ENCODE measurements at places on chromosomes 16 and 17. TPM values are rescaled to one million over a fixed set of nuclear protein-coding genes. Genes with fewer than 3 reads are reported as not detected.

DNA sequence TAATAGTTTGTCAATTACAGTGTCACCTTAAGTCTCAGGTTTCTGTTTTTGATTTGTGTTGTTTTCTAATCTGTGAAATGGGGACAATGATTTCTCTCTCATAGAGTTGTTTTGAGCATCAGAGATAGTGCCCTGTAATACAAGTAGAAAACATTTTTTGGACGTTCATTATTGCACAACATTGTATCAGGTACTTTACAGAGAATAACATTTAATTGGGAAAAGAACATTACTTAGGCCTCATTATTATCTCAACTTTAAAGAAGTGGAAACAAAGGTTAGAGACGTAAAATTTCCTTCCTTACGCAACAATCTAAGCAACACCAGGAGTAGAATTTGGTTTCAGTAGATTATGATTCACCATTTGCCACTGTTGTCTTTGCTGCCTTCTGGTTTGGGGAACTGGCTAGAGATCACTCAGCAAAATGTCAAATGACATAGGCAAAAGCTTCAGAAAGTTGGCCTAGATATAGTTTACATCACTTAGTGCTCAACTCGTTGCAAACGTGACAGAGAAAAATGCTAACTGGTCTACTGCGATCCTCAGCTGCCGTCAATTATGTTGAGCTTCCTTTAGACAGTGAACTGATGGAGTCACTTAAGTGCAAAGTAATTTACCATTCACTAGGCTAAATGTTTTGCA, 1026.8 kb downstream of the CDH11 start:
- H3K27ac ChIP-seq, result no peak overlapping the region
- no peak for DNase-seq
- H3K4me3 ChIP-seq, result no peak overlapping the region
- no peaks in the 10 kb centered on the region for H3K4me1 ChIP-seq
- no peaks in the 10 kb centered on the region for H3K27me3 ChIP-seq

DNA sequence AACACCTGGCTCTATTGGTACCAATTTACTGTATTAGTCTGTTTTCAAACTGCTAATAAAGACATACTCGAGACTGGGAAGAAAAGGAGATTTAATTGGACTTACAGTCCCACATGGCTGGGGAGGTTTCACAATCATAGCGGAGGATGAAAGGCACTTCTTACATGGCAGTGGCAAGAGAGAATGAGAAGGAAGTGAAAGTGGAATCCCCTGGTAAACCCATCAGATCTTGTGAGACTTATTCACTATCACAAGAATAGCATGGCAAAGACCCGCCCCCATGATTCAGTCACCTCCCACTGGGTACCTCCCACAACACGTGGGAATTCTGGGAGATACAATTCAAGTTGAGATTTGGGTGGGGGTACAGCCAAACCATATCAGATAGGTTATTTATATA, 22.6 kb upstream of the GOSR1 start:
- no peak overlapping the region for H3K27ac ChIP-seq
- DNase-seq, result no peak

DNA sequence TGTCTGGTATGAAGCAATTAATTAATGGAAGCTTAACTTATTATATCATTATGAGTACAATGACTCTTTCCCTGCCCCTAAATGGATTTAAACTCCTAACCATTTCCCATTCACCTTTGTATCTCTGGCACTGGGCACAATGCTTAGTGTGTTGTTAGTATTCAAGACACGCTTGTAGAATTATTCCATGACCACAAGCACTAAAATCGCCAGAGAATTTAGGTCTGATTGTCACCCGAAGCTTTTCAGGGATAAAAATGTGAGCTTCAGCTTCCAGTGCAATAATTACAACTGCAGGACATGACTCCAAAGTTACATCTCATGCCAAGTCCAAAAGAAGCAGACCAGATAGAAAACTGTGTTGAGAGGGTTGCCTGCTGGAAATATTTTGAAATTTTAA, 101.6 kb downstream of the CDH8 start:
- H3K27ac ChIP-seq, result no peak overlapping the region
- no peak for DNase-seq
- H3K36me3 ChIP-seq, result no peaks in the 10 kb centered on the region
- H3K4me1 ChIP-seq, result no peaks in the 10 kb centered on the region
- no peak overlapping the region for H3K4me3 ChIP-seq
- no peaks in the 10 kb centered on the region for H3K27me3 ChIP-seq

SLC5A10 gene
- total RNA-seq, result not detected

DNA sequence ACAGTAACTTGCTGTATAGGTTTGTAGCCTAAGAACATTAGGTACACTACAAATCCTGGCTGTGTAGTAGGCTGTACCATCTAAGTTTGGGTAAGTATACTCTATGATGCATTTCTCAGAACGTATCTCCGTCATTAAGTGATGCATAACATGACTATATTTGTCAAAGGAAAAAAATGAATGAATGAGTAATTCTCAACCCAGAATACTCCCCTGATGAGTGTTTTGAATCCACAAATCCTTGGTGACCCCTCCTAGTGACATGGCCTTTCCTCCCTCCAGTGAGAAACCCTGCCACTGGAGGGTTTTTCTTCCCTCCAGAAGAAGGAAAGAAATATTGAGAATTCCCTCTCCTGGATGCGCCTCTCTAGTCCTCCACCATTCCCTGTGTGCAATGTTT, 24.0 kb upstream of the SALL1 start:
- no peak overlapping the region for H3K4me3 ChIP-seq
- H3K4me1 ChIP-seq, result no peaks in the 10 kb centered on the region
- no peak for DNase-seq
- H3K36me3 ChIP-seq, result no peaks in the 10 kb centered on the region
- no peak overlapping the region for H3K27ac ChIP-seq
- no peaks in the 10 kb centered on the region for H3K27me3 ChIP-seq

GRCh38 chr17:57391076-57391825, 134.9 kb downstream of the MSI2 start:
- no peaks in the 10 kb centered on the region for H3K36me3 ChIP-seq
- H3K4me3 ChIP-seq, result no peak overlapping the region
- no peak overlapping the region for H3K27ac ChIP-seq
- H3K27me3 ChIP-seq, result no peaks in the 10 kb centered on the region
- H3K4me1 ChIP-seq, result no peaks in the 10 kb centered on the region
- DNase-seq, result no peak

DNA sequence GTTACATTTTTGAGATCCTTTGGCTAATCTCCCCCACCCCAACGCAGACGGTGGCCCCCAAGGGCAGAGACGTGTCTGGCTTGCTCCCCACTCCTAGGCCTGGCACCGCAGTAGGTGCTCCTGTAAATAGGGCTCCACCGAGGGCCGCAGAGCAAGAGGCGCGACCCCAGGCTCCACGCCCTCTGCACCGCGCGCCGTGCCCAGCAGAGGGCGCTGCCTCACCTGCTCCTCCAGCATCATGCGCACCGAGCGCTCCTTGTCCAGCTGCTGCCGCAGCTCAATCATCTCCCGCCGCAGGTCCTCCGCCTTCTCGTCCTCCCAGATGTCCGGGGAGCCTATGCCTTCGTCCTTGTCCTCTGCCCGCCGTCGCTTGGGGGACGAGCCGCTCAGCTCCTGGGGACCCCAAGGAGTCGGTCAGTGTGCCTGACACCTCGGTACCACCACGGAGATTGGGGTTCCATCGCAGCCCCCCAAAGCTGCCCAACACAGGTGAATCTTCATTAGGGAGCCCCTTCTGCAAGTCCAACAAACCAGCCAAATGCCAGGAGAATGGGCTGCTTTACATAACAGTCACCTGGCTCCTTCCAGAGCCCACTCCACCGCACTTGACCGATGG, 11.2 kb downstream of the TFAP4 start:
- no peak for DNase-seq
- no peaks in the 10 kb centered on the region for H3K27me3 ChIP-seq
- H3K4me3 ChIP-seq, result no peak overlapping the region
- H3K4me1 ChIP-seq, result peaks cover 14% of the 10 kb centered on the region
- no peak overlapping the region for H3K27ac ChIP-seq

- H3K4me1 ChIP-seq, result peaks cover 17% of the 10 kb centered on the region
- H3K4me3 ChIP-seq, result no peak overlapping the region
- peak; percentile 86 for DNase-seq
Observed at GRCh38 chr16:2985462-2985861, 5.2 kb upstream of the PKMYT1 start.

LRRC36 gene
- total RNA-seq, result 1.8 TPM

DNA sequence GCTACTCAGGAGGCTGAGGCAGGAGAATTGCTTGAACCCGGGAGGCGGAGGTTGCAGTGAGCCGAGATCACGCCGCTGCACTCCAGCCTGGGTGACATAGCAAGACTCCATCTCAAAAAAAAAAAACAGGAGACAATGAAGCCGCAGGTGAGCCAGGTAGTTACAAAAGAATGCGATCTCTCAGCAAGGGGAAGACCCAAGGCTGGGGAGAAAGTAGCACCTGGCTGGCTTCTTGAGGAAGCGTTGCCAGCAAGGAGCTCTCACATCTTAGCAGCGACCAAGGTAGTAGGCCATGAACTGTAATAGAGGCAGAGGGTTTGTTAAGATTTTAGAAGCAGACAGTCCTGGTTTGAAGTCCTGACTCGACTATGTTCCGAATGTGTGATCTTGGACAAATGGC, 175.0 kb downstream of the AIPL1 start:
- no peak overlapping the region for H3K27ac ChIP-seq
- no peaks in the 10 kb centered on the region for H3K36me3 ChIP-seq
- no peaks in the 10 kb centered on the region for H3K27me3 ChIP-seq
- H3K4me1 ChIP-seq, result no peaks in the 10 kb centered on the region

DNA sequence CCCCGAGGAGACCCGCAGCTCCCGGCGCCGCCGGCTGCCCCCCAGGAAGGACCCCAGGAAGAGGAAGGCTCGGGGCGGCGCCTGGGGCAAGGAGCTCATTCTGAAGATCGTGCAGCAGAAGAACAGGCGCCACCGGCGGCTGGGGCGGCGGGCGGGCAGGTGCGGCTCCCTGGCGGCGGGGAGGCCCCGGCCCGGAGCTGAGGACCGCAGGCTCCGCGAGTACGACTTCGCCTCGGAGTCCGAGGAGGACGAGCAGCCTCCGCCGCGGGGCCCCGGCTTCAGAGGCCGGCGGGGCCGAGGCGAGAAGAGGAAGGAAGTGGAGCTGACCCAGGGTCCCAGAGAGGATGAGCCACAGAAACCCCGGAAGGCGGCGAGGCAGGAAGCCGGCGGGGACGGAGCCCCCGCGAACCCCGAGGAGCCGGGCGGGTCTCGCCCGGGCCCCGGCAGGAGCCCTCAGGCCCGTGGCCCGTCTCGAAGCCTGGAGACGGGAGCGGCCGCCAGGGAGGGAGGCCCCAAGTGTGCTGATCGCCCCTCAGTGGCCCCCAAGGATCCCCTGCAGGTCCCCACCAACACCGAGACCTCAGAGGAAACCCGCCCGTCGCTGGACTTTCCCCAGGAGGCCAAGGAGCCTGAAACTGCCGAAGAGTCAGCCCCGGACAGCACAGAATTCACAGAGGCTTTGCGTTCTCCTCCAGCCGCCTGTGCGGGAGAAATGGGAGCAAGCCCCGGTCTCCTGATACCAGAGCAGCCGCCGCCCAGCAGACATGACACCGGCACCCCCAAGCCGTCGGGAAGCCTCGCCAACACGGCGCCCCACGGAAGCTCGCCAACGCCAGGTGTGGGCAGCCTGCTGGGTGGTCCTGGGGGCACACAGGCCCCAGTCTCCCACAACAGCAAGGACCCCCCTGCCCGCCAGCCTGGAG, 22.3 kb upstream of the ZFPM1 start:
- no peak overlapping the region for H3K27ac ChIP-seq
- H3K4me1 ChIP-seq, result no peaks in the 10 kb centered on the region
- peak overlapping the region; percentile 7 for H3K4me3 ChIP-seq
- H3K36me3 ChIP-seq, result no peaks in the 10 kb centered on the region

DNA sequence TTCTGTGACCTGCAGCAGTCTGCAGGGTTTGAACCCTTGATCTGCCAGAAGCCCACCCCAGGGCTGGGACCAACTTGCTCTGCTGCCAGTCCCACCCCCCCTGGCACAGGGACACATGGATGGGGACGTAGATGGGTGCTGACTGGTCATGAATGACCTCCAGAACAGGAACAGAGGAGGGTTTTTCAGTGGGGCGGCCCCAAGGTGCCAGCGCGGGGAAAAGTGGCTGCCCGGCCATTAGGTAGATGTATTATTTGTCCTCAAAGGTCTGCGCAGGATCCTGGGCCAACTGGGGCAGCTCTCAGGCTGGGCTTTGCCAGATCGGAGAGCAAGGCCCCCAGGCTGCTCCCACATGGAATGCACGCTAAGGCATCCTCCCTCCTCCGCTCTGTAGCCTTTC, 265.2 kb upstream of the TNRC6C start:
- DNase-seq, result no peak
- H3K36me3 ChIP-seq, result no peaks in the 10 kb centered on the region
- no peak overlapping the region for H3K4me3 ChIP-seq
- H3K27me3 ChIP-seq, result no peaks in the 10 kb centered on the region
- no peaks in the 10 kb centered on the region for H3K4me1 ChIP-seq

CARD14 gene
- 0.06 TPM for total RNA-seq

CNTNAP1 gene
- total RNA-seq, result 5.4 TPM

TBC1D3E gene
- total RNA-seq, result not detected

DNA sequence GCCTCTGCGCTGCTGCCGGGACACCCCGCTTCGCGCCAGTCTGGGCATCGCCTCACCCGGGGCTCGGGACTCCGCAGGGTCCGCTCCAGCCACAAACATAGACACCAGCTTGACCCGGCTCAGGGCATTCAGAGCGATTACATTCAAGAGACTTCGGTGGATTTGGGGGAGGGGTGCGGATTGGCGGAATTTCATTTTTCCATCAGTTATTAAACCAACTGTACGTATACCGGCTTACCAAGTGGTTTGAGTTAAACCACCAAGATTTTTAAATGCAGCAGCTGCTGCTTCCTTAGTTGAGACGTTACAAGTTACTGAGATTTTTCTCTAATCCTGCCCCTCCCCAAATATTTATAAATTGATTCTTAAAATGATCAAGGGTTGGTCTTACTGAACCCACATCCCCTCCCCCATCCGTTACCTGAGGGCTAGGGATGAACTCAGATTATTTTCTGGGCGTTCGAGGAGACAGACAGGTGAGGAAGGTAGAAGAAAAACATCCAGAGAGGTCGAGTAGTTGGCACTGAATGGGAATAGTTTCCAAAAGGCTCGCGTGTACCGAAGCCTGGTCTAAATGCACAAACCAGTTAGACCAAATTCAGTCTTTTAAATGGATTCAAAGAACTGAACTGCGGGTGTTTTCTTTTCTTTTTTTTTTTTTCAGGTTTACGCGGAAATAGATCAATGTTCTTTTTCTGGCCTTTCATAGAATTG, 1.5 kb downstream of the CRHR1 start:
- peak overlapping the region; percentile 23 for H3K4me3 ChIP-seq
- H3K4me1 ChIP-seq, result no peaks in the 10 kb centered on the region
- H3K27ac ChIP-seq, result no peak overlapping the region
- H3K36me3 ChIP-seq, result no peaks in the 10 kb centered on the region
- no peaks in the 10 kb centered on the region for H3K27me3 ChIP-seq

DNA sequence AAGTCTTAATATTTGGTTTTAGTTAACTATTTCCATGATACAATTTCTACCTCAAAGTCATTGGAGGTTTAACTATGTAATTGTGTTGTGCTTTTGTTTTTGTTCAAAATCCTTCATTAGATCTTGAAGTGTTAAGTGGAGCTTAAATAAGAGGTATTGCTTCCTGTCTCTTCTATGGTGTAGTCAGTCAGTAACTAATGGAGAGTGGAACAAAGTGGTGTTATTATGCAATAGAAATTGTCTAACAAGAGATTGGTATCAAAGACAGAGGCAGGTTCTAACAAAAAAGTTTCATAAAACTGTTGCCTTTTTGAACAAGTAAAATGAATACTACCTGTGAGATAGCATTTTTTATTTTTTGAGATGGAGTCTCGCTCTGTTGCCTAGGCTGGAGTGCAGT, 45.2 kb downstream of the GRB7 start:
- no peak overlapping the region for H3K4me3 ChIP-seq
- no peaks in the 10 kb centered on the region for H3K36me3 ChIP-seq
- H3K4me1 ChIP-seq, result peaks cover 10% of the 10 kb centered on the region
- no peaks in the 10 kb centered on the region for H3K27me3 ChIP-seq
- H3K27ac ChIP-seq, result no peak overlapping the region

ACE gene
- total RNA-seq, result 4.0 TPM

GRCh38 chr17:71229070-71229469, 891.8 kb upstream of the SOX9 start:
- H3K36me3 ChIP-seq, result no peaks in the 10 kb centered on the region
- H3K27ac ChIP-seq, result no peak overlapping the region
- no peak for DNase-seq
- no peak overlapping the region for H3K4me3 ChIP-seq

Data from pancreas (tissue), 10 donors.